ENCODE measurements at places on chromosomes 7 and 10. TPM values are rescaled to one million over a fixed set of nuclear protein-coding genes. Genes with fewer than 3 reads are reported as not detected.

The TRPV6 gene
- total RNA-seq = not detected

The NFE2L3 gene
- total RNA-seq = 3.1 TPM

The FKBP6 gene
- total RNA-seq = not detected

The ADRA2A gene
- 0.18 TPM for total RNA-seq

The TUBB8 gene
- total RNA-seq = under 0.01 TPM

The ZNF736 gene
- total RNA-seq = 5.5 TPM

The CPVL gene
- total RNA-seq = 0.71 TPM

The CLCN1 gene
- total RNA-seq = 0.14 TPM

The PBLD gene
- 6.7 TPM for total RNA-seq

The PRLHR gene
- total RNA-seq = not detected

The CLRN3 gene
- not detected for total RNA-seq

The AOAH gene
- not detected for total RNA-seq

The TSPAN14 gene
- 12.0 TPM for total RNA-seq

The CTTNBP2 gene
- 0.28 TPM for total RNA-seq

The NAT16 gene
- not detected for total RNA-seq

The HTRA1 gene
- 218 TPM for total RNA-seq

The ZNF804B gene
- total RNA-seq = not detected

The RSPH10B gene
- total RNA-seq = 0.09 TPM

The SRRM3 gene
- 2.0 TPM for total RNA-seq

The HYCC1 gene
- total RNA-seq = 93.3 TPM

The CRYGN gene
- total RNA-seq = 0.74 TPM

The NSUN6 gene
- 7.5 TPM for total RNA-seq

The AMPH gene
- total RNA-seq = 3.4 TPM

The OR13A1 gene
- not detected for total RNA-seq

The ASB15 gene
- not detected for total RNA-seq

The CHST3 gene
- total RNA-seq = 24.7 TPM

The ACTL6B gene
- total RNA-seq = not detected

The GALNT17 gene
- total RNA-seq = not detected

The SLC26A4 gene
- 0.65 TPM for total RNA-seq

The HOXA3 gene
- 1.8 TPM for total RNA-seq

The MSMB gene
- total RNA-seq = not detected

The RHBDD2 gene
- 30.2 TPM for total RNA-seq

The KIAA1217 gene
- 0.43 TPM for total RNA-seq

The C10orf53 gene
- total RNA-seq = not detected

The ZPBP gene
- not detected for total RNA-seq

The SMKR1 gene
- 0.09 TPM for total RNA-seq

The URGCP gene
- 22.9 TPM for total RNA-seq

The STEAP1 gene
- 30.2 TPM for total RNA-seq

The GPRIN2 gene
- under 0.01 TPM for total RNA-seq

The HOXA4 gene
- 0.14 TPM for total RNA-seq

The EPHB4 gene
- 45.7 TPM for total RNA-seq

The CFAP46 gene
- total RNA-seq = 0.37 TPM

The GRID2IP gene
- total RNA-seq = not detected

All from smooth muscle cell of bladder (primary cell).